ENCODE measurements at places on chromosomes 3 and 15.

DNA sequence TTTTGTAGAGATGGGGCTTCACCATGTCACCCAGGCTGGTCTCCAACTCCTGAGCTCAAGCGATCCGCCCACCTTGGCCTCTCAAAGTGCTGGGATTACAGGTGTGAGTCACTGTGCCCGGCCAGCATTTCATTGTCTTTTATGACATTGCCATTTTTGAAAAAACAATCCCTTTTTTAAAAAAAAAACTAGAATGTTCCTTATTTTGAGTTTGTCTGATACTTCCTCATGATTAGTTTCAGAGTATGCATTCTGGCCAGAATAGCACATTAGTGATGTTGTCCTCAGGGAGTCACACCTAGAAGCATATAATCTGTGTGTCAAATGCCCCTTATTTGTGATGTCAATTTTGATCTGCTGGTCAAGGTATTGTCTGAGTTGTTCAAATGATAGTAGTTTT lies 21.2 kb upstream of the NMD3 start:
- DNase-seq: no peak

GRCh38 chr15:76991741-76992645 lies 2.9 kb upstream of the PSTPIP1 start:
- no peak for DNase-seq

- peak; percentile 32 for DNase-seq
These were observed 106.7 kb downstream of the GHSR start for GRCh38 chr3:172341482-172342059.

- DNase-seq: no peak
These were observed 116.9 kb downstream of the SLC9A9 start for GRCh38 chr3:143731320-143731719.

GRCh38 chr15:36278219-36278618 lies 301.2 kb upstream of the CDIN1 start:
- no peak for DNase-seq

DNA sequence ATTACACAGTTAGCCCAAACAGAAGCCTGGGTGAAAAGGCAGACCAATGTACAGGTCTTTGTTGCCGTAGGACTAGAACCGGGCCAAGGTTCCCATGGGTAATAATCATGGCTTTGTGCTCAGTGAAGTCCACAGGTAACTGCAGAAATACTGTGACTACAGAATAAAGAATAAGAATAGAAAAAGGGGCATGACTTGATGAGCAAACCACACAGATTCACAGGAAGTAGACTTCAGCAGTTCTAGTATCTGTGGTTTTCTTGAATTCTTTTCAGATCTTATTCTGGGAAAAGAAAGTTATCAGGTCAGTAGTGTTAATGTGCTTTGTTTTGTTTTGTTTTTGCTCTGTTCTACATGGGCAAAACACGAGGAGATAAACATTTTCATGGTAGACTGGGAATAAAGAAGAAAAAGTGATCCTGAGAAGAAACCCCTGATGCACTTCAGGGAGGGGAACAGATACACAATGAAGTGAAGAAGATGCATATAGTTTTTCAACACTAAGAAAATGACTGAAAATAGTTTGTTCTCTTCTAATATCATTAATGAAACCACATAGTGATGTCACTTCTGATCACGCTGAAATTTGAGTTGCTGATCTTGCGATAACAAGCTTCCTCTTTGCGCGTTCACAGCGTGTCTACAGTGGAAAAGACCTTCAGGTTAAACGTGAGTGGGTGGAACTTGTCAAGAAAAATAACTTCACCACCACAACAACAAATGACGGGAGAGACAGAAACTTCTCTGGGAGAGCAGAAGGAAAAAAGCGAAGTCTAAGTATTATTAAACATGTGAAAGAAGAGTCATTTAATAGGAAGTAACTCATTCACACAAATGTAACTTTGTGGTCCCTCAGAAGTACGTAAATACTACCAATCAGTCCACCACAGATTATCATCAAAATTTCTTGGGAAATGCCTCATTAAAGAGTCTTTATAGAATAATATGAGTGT lies 315.8 kb upstream of the SATB1 start:
- DNase-seq: no peak

DNA sequence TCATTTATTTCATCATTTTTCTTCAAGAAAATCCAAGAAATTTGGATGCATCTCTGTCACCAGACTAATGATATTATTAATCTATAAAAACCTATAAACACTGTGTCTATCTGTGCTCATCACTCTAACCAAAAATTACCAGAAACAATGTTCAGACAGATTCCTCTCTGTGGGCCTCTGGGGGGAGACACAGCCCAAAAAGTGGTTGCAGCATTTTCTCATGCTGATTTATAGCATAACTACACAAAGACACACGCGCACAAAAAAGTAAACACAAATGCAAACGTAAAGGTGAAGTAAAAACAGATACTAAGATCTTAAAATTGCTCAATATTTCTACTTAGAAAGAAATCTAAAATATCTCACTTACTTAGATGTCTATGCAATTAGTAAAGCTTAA lies 976.0 kb downstream of the GBE1 start:
- no peak for DNase-seq

DNA sequence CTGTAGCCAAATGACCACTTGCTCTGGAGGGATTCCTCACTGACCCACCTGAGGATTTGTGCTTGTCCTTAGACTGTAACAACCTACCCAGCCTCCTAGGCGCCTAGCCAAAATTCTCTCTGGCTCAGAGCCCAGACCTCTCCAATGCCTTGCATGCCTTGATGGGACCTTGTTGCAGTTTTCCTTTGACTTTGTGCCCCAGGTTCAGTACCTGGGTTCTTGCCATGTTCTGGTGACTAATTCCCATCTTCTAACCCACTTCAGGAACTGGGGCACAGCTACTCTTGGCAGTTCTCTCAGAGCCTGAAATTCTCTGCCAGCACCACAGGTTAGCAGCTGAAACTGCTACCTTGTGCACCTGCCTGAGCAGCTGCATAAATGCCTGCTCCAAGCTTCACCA lies 27.0 kb upstream of the UBE3A start:
- DNase-seq: no peak

DNA sequence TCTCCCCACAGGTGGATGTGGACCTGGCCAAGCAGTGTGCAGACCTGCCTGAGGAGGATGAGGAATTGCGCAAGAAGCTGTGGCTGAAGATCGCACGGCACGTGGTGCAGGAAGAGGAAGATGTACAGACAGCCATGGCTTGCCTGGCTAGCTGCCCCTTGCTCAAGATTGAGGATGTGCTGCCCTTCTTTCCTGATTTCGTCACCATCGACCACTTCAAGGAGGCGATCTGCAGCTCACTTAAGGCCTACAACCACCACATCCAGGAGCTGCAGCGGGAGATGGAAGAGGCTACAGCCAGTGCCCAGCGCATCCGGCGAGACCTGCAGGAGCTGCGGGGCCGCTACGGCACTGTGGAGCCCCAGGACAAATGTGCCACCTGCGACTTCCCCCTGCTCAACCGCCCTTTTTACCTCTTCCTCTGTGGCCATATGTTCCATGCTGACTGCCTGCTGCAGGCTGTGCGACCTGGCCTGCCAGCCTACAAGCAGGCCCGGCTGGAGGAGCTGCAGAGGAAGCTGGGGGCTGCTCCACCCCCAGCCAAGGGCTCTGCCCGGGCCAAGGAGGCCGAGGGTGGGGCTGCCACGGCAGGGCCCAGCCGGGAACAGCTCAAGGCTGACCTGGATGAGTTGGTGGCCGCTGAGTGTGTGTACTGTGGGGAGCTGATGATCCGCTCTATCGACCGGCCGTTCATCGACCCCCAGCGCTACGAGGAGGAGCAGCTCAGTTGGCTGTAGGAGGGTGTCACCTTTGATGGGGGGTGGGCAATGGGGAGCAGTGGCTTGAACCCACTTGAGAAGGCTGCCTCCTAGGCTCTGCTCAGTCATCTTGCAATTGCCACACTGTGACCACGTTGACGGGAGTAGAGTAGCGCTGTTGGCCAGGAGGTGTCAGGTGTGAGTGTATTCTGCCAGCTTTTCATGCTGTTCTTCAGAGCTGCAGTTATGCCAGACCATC lies 8.6 kb downstream of the VPS18 start:
- no peak for DNase-seq

- no peak for DNase-seq
These were observed 74.8 kb downstream of the RPL39L start for GRCh38 chr3:187064210-187065115.

- DNase-seq: no peak
These were observed 362.8 kb upstream of the ARPP21 start for GRCh38 chr3:35276568-35276967.

GRCh38 chr3:25507811-25508210 lies 79.7 kb downstream of the RARB start:
- no peak for DNase-seq
